Left renal pelvis (tissue), 4 donors: ENCODE measurements at places on chromosomes 16 and 17. TPM values are rescaled to one million over a fixed set of nuclear protein-coding genes. Genes with fewer than 3 reads are reported as not detected.

GRCh38 chr16:53827741-53828140 is 123.8 kb downstream of the FTO start:
- no peak for DNase-seq

GRCh38 chr17:81160747-81161453 is 4.4 kb upstream of the PVALEF start:
- no peak for DNase-seq

DNA sequence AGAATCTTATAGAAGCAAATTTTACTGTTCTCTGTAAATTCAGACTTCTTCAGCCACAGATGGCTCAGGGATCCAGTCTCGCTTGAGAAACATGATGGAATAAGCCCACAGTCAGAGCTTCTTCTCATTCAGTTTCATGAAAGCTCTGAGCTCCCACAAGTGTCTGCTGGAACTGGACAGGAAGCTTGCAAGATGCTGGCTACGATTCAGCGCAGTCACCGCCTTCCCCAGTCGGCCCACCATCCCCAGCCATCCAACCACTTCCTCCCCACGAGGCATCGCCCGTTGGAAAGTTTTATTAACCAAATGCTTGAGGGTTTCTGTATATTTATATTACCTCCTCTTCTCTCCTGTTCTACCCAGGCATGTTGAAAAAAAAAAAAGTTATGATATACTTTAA is 171.7 kb downstream of the ZFHX3 start:
- no peak for DNase-seq

GRCh38 chr17:58621174-58621573 is 70.7 kb downstream of the TEX14 start:
- no peak for DNase-seq

DNA sequence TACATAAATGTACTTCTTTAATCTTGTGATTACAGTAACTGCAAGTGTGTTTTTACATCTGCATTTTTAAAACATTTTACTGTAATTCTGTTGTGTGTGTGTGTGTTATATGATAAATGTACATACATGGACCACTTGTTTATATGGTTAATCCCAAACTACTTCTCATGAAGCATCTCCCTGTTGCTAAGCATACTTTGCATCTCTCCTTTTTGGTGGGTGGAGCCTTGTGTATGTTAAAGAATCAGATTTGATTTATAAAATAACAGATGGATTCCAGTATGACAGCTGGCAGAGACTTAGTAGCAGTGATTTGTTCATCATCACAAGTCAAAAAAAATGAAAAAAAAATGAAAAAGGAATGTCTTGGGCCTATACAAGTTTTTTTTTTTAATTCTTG is 56.0 kb upstream of the RHBDL3 start:
- DNase-seq: no peak

CES1 gene
- polyA plus RNA-seq: 35.8 TPM

- no peak for DNase-seq
Observed at GRCh38 chr17:17466511-17466910, 10.3 kb upstream of the MED9 start.

GRCh38 chr16:78953526-78953925 is 647.0 kb downstream of the MAF start:
- DNase-seq: no peak

HES7 gene
- not detected for polyA plus RNA-seq

DNA sequence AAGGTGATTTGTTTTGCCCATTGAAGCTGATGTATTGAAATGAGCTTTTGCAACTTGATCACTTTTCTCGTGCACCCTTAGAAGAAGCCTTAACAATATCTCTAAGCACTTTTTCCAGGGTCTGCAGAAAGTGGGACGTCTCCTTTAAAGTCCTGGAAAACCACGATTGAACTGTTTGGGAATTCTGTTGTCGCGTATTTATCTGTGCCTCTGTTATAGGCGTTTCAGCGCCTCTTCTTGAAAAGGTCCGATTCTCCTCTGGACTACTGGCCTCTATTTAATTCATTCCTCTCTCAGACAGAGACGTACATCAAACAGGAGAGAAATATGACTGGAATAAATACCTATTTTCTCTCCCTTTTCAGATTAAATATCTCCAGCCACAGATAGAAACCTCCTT is 262.4 kb upstream of the PSMD7 start:
- DNase-seq: no peak

GRCh38 chr16:66520406-66521170 is 29.3 kb downstream of the TK2 start:
- no peak for DNase-seq

DNA sequence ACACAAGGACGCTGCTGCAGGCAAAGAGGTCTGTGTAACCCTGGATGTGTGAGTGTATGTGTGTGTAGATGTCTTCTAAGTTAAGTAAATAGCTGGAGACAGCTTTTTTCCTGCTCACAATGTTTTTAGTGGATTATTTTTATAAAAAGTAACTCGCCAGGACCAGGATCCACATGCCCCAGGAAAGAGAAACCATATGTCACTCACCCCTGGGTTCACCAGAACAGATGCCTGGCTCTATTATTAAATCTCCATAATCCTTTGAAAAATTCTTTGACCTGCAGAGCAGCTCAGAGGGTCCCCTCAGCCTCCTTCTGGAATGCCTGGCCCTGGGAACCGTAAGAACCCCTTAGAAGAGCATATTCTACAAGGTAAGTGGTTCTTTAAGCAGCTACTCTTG is 18.0 kb downstream of the ABCC12 start:
- DNase-seq: no peak

GRCh38 chr16:626787-627453 is 3.9 kb upstream of the WFIKKN1 start:
- DNase-seq: no peak

SRL gene
- polyA plus RNA-seq: 0.90 TPM

KRTAP4-9 gene
- polyA plus RNA-seq: not detected

- no peak for DNase-seq
Observed at GRCh38 chr16:70481929-70482536, 27.6 kb downstream of the FCSK start.

- no peak for DNase-seq
Observed at GRCh38 chr16:66508914-66509496, 40.9 kb downstream of the TK2 start.

- no peak for DNase-seq
Observed at GRCh38 chr17:74691151-74691550, 21.6 kb downstream of the CD300LF start.

RPGRIP1L gene
- 18.9 TPM for polyA plus RNA-seq

DNA sequence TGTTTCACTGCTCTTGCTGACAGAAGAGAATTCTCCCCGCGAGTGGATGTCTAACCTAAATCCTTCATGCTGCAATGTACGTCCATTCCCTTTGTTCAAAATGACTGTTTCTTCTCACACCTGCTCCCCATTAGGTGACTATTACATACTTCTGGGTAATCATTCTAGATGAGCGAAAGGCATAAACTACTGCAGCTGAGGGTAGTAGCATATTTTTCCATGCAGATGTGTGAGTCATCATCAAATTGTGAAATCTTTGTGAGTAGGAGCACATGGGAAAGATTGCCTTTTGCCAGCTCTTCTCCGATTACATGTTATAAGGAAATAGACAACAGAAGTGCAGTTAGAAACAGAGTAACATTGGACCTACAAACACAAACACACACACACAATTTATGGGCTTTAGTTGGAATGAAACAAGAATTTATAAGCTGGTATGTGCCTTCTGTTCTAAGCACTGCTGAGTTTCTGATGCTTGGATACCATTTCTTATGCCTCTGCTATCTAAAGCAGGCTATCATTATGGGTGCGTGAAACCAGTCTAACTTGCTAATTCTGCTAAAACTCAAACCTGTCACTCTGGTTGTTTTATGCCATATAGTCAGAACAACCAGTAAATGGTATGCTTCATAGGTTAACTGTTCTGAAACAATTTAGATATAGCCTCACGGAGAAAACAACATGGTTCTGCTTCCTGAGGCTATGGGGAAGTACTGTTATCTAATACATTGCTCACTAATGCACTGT is 346.9 kb upstream of the PSMD7 start:
- no peak for DNase-seq

DNA sequence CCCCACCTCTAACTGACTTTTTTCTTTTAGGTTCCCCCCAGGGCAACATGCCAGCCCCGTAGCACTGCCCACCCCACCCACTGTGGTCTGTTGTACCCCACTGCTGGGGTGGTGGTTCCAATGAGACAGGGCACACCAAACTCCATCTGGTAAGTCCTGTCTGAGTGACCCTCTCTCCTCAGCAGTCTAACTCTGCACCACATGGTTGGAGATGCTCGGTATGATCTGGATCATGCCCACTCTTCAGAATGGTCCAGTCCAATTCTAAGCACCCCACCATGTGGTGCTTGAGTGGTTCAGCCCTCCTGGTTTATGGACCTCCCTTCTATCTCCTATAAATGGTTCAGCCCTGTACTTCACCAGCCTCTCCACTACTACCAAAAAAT is 5.9 kb downstream of the KDM6B start:
- DNase-seq: no peak

OSGIN1 gene
- 0.73 TPM for polyA plus RNA-seq

GRCh38 chr17:60102632-60103096 is 23.9 kb upstream of the HEATR6 start:
- no peak for DNase-seq

DNA sequence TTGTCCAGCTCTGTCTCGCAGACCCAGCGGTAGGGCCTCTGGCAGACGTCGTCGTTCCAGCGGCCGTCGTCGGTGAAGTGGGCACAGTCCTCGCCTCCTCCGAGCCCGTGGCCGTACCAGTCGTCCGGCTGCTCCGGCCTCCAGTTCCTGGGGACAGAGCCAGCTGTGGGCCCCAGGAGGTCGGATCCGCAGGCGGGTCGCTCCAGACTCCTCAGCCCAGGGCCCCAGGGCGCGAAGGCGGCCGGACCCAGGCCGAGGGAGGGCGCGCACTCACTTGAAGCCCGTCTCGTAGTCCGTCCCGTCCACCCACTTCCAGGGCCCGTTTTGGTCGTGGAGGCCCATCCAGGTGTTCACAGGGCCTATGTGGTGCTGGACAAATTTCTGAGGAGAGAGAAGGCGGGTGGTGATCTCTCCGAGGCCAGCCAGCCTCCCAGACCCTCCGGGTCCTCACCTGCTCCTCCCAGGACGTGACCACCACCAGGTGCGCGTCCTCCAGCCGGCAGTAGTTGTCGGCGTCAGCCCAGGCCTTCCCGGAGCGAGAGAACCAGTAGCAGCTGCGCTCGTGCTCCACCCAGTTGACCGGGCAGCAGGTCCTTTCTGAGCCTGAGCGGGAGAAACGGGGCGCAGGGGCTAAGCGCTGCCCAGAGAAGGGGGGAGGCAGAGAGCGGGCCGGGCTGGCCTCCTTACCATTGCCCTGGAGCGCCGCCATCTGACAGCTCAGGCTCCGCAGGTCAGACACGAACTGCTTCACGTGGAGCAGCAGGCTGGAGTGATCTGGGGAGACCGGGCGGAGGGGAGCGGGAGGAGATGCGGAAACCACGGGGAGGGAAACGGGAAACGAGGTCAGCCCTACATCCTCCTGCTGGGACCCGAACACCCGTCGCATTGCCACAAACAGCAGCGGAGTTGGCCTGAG is 5.2 kb downstream of the ASGR1 start:
- DNase-seq: peak; percentile 46

DNA sequence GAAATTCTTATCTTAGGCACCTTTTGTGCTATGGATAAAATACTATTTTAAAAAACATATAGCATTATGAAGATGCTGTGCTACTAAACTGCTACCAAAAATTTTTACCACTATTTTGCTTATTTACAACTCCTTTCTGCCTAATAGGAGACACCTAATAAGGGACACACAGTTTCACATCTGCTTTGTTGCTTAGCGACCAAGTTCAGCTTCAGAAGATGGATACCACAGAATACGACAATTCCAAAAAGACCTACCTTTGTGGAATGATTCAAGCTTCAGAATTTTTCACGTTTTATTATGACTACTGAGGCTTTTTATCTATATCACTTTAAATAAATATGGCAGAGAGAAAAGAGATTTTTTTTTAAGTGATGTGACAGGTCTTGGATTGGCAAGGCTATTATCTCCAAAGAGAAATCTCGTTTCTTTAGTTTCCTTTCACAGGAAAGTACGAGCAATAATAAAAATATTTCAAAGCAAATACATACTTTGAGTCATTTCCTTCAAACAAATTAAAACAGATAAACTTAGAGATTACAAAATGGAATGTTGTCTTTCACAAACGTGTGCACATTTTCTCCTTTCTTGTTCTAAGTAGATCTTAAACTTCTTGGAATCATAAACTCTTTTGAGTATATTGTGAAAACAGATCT is 35.4 kb downstream of the SPAG9 start:
- no peak for DNase-seq

- DNase-seq: no peak
Observed at GRCh38 chr17:60154616-60155426, 5.0 kb downstream of the CA4 start.

- DNase-seq: no peak
Observed at GRCh38 chr17:77049440-77049839, 91.3 kb upstream of the SEC14L1 start.

GRCh38 chr17:82296511-82297279 is 20.7 kb downstream of the CD7 start:
- no peak for DNase-seq

DNA sequence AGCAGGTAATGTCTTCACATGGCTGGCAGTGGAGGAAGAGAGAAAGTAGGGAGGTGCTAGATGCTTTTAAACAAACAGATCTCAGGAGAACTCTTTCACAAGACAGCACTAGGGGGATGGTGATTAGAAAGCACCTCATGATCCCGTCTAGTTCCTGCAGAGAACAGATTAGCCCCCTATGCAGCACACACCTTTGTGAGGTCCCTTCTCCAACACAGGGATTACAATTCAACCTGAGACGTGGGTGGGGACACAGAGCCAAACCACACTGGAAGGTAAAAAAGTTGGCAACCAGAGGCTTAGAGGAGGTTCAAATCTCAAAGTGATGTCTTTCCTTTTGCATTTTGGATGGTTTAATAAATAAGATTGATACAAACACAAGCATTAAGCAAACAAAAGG is 394.7 kb downstream of the WWOX start:
- no peak for DNase-seq

DNA sequence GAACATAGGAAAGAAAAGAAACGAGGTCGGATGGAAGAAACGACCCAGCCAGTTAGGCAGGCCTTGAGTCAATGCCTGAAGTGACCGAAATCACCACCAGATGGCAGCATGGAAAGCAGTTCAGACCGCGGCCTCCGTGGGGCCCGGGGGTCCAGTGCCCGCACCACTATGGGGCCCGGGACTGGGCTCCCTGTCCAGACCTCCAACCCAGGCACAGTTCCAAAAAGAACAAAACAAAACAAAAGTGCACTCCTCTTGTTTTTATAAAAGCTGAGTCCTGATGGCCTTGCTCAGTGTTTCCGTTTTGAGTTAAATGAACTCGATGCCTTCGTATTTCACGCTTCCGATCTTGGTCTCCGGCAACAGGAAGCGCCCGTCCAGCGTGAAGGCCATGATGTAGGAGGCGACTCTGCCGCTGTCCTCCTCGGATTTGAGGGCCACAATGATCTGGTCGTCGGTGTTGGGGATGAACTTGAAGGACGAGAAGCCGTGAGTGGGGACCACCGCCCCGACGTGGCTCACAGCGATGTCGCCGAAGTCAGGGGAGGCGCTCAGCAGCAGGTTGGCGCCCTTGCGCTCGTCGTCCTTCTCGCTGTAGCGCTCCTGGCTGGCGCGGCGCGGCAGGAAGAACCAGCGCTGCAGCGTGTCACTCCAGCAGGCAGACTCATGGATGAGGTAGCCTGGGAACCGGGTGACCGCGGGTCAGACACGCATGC is 13.7 kb upstream of the LGALS3BP start:
- no peak for DNase-seq

- DNase-seq: no peak
Observed at GRCh38 chr16:67026570-67026969, 2.4 kb upstream of the CBFB start.
